ENCODE measurements at places on chromosomes 16 and 17.

GRCh38 chr17:8949061-8949661 is 16.3 kb downstream of the PIK3R5 start:
- DNase-seq = no peak

- no peak for DNase-seq
These were observed 77.0 kb upstream of the SIAH1 start for GRCh38 chr16:48462106-48462740.

GRCh38 chr17:74547736-74548135 is 1.8 kb upstream of the CD300C start:
- no peak for DNase-seq

GRCh38 chr16:12529582-12529981 is 274.1 kb downstream of the CPPED1 start:
- no peak for DNase-seq

- no peak for DNase-seq
These were observed 333.1 kb upstream of the XYLT1 start for GRCh38 chr16:17803625-17804410.

GRCh38 chr17:7007143-7007542 is 5.3 kb upstream of the RNASEK start:
- no peak for DNase-seq

- no peak for DNase-seq
These were observed 19.2 kb upstream of the LITAF start for GRCh38 chr16:11605891-11606290.

DNA sequence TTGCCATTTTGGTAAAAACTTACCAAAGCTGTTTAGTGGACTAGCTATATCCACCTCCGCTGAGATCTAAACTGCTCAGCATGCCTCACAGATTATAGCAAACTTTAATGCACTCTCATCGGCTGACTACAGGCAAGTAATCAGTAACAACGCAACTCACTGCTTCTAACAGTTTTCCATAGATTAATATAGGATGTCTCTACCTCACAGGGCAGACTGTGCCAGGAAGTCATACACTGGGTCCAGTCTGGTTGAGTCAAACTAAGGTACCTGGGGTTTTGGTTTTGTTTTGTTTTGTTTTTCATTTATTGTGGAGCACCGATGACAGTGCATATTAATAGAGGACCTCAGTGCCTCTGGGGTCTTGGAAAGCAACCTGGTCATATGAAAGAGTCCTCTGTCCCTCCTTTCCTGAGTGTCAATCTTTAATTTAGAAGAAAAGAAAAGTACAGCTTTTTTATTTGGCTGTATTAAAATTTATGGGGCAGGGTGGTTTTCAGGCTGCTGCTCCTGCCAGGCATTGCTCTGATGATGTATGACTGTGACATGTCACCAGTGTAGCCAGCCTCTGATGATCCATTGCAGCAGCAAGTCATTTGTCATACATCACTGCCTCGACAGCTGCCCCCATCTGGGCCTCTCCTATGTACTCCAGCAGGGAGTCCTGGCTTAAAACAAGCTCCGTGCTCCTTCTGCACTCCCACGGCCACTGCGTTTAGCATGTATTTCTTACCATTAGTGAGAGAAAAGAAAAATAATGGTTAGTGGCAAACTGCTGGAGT is 854.1 kb downstream of the KCNJ2 start:
- no peak for DNase-seq

Measured in activated CD4-positive, CD25-positive, alpha-beta regulatory T cell treated with anti-CD3 and anti-CD28 coated beads, Interleukin-2, amount 50 U/mL, for 72 hours (primary cell).